ENCODE measurements at places on chromosomes 2 and 18. TPM values are rescaled to one million over a fixed set of nuclear protein-coding genes. Genes with fewer than 3 reads are reported as not detected.

DNA sequence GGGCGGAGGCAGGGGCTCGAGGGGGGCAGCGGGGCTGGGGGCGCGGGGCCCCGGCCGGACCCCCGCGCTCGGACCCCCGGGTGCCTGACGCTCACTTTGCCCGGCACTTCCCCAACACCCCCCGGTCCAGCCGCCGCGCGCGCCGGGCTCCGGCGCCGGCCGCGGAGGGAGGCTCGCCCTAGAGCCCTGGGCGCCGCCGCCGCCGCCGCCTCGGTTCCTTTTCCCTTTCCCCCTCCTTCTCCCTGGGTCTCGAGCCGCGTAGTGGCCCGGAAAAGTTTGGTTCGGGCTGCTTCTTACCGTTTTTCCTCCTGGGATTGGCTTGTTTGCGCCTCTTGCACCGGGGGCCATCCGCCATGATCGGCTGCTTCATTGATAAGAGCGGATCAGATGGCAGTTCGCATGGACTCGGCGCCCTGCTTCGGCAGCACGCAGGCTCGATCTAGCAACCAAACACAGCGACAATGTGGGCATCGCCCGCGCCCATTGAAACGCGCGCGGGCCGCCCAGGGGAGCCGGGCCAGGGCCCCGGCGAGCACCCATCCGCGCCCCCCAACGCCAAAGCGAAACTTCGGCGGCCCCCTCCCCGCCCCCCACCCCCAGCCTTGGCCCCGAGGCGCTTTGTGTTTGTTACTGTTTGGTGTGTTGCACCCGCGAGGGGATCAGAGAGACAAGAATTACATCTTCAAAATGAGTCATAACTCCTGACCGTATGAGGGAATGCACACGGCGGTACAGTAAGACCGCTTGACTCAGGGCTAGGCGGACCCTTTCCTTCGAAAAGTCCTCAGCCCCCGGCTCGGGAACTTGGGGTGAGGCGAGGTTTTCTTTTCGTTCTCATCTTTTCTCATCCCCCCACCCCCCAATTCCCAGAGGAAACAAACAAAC lies 2.7 kb downstream of the ZEB2 start:
- DNase-seq = peak; percentile 79
- peaks cover 19% of the 10 kb centered on the region for H3K36me3 ChIP-seq
- H3K27ac ChIP-seq = no peak overlapping the region
- no peak overlapping the region for H3K4me3 ChIP-seq
- peaks cover 36% of the 10 kb centered on the region for H3K4me1 ChIP-seq
- H3K27me3 ChIP-seq = peaks cover 34% of the 10 kb centered on the region

Gene UGT1A10
- not detected for total RNA-seq

Gene GCKR
- not detected for total RNA-seq

DNA sequence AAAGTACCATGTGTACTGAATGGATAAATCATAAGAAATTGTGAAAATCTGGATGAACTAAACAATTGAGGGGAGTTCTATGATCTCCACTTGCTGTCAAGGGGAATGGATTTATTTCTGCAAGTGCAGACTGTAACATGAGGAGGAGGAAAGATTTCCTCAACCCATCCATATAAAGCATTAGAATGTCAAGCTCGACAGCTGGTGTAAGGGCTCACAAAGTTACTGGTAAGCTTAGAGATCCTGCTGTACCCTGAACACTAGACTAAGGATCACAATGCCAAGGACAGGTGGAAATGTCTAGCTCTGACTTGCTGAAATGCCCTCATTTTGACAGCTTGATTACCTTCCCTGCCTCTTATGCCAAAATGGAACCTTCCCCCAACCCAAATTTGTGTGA lies 125.3 kb downstream of the TCF4 start:
- H3K27me3 ChIP-seq = no peaks in the 10 kb centered on the region
- H3K4me1 ChIP-seq = no peaks in the 10 kb centered on the region
- DNase-seq = no peak
- H3K36me3 ChIP-seq = no peaks in the 10 kb centered on the region

Gene CREG2
- total RNA-seq = not detected

DNA sequence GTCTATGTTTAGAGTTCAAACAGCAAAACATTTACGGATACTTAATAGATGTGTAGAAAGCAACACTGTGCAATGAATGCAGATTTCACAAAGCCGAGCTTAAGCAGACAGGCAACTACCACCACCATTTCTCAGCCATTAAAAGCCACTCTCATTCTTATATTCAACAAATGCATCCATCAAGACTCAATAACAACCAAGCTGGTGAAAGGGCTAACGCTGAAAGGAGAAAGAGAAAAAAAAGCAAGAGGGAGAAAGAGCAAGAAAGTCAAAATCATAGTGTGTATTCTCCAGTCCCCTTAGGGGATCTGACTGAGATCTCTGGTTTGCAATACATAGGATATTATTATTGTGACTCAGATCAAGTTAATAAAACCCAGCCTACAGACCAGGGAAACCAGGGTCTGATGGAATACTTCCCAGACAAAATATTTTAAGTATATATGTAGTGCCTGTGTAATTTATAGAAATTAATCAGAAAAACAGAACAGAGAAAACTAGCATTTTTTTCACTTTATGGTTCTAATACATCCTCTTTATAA lies 14.1 kb downstream of the SATB2 start:
- H3K27me3 ChIP-seq = peaks cover 20% of the 10 kb centered on the region
- no peak for DNase-seq
- H3K4me3 ChIP-seq = no peak overlapping the region
- H3K4me1 ChIP-seq = no peaks in the 10 kb centered on the region
